ENCODE measurements at places on chromosomes 7 and 10.

- DNase-seq = no peak
Observed at GRCh38 chr7:74025730-74026129, 2.2 kb upstream of the ELN start.

- DNase-seq = no peak
Observed at GRCh38 chr7:158406364-158406763, 181.3 kb downstream of the PTPRN2 start.

DNA sequence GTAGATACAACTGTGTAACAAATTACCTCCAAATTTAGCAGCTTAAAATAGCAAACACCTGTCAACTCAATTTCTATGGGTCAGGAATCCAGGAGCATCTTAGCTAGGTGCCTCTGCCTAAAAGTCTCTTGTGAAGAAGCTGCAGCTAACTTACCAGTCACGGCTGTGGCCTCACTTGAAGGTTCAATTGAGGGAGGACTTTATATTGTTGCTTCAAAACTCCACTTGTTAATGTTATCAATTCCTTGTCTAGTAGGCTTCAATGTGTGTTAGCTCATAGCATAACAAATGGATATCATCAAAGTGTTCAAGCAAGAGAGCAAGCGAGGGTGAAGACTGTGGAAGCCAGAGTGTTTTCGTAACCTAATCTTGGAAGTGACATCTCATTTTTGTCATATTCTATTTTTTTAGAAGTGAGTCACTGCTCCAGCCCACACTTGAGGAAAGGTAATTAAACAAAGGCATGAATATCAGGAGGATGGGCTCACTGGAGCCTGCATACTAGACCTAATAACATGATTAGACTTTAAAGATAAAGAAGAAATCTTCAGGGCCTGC lies 172.9 kb downstream of the SPAG6 start:
- no peak for DNase-seq

DNA sequence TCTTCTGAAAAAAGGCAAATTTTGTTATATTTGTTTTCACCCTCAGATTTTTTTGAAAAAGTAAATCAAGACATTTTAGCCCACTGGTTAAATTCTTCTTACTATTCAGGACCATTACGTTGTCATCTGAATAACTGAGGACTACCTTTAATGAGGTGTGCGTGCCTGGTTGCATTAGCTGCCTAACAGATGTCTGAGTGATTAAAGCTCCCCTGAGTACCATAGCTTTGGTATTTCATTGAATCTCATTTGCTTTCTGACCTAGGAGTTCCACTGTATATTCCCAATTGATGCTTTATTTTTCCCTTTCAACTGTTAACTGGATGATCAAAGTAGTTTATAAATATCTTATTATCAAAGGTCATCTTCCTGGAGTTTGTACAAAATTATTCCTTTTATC lies 410.0 kb upstream of the SEMA3D start:
- DNase-seq = no peak

GRCh38 chr10:23053036-23053435 lies 42.3 kb upstream of the MSRB2 start:
- DNase-seq = no peak

GRCh38 chr10:90732581-90732980 lies 125.3 kb downstream of the HTR7 start:
- no peak for DNase-seq

- DNase-seq = no peak
Observed at GRCh38 chr10:95536017-95536416, 25.2 kb downstream of the SORBS1 start.

DNA sequence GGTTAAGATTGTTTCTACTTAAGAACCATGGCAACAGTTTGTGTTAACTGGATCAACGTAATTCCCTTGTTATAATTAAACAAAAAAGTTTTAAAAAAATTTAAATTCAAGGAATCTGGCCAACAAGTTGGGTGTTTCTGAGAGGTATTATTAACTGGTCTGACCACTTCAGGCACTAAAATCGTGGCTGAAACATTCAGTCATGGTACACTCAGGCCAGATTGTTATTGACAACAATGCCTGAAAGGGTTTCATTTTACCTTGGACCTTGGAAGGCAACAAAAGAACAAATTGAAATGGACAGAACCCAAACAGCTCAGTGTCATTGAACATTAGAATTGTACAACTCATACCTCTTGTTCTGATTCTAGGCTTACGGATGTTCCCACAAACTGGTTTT lies 103.3 kb upstream of the ARMC3 start:
- no peak for DNase-seq

GRCh38 chr7:148503900-148504487 lies 86.6 kb upstream of the C7orf33 start:
- peak; percentile 48 for DNase-seq

DNA sequence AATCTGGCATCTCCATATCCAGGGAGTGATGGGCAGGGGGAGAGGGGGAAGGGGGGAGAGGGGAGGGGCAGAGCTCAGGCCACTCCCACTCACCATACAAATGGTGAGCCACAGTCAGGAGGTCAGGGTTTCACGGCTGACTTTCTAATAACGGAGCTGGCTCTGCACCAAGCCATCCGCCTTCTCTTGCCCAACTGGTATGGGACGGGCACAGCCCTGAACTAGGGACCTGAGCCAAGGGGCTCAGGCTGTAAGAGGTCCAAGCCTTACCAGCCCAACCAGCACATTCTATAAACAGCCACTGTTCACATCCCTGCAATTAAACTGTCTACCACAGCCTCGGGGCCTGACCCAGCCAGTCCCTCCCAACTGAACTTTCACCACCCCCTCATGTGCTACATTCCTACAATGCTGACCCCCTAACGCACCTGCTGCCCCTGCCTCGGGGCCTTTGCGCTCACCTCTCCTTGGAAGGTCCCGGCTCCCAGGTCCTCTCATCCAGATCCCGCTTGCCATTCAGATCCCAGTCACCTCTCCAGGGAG lies 32.5 kb downstream of the RGS10 start:
- DNase-seq = peak; percentile 46

DNA sequence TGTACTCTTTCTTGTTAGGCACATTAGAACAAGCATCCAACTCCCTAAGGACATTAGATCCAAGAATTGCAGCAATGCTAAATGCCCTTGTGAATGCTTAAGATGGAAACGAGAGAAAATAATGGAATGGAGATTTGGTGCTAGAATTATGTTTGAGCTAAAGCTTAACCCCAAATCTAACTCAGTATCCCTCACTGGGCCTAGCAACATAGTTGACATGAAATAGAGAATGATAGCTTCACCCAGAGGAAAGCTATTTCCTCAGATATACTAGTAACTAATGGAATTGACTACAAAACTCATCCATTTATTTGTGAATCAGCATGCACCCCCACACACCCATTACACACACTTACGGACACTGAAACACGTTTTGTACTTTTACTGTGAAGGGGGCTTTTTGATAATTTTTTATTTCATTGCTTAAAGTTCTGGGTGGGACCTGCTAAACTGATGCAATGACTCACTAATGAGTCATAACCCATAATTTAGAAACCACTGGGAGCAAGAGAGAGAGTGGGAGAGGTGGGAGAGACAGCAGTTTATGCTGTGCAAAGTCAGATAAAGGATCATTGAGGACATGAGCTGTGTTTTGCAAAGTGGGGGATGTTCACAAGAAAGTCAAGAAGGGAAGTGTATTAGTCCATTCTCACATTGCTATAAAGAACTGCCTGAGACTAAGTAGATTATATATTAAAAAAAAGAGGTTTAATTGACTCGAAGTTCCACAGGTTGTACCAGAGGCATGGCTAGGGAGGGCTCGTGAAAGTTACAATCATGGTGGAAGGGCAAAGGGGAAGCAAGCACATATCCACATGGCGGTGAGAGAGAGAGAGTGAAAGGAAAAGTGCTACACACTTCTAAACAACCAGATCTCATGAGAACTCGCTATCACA lies 382.7 kb downstream of the SFMBT2 start:
- no peak for DNase-seq

DNA sequence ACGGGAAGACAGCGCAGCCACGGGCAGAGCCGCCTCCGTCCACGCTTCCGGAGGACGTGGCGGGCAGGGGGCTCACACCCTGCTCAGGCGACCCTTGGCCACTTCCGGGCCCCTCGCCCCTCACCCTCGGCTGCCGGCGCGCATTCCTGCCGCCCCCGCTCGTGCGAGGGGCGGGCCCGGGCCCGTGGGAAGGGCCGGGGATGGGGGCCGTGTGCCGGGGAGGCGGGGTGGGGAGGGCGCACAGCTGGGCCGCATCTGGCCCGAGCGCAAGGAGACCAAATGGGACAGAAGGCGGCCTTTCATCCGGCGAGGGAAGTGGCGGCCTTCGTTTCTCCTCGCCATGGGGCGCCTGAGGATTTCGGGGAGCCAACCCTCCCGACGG lies 846 bp upstream of the LFNG start:
- no peak for DNase-seq

DNA sequence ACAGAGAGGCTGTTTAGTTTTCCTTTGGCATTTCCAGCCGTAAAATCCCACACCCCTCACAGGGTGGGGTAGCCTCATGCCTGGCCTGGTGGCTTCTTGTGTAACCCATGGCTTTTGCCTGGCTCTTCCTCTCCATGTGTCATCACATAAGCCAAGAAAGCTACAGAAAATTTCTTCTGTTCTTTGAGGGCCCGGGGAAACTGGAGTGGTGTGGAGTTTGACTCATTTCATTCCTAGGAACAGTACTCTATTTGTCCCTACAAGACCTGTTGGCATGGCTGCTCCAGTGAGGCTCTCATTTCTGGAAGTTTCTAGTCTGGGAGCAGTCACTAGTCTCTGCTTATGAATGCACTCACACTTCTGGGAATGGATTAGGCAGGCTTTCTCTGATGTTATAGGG lies 523.9 kb downstream of the SUGCT start:
- no peak for DNase-seq

DNA sequence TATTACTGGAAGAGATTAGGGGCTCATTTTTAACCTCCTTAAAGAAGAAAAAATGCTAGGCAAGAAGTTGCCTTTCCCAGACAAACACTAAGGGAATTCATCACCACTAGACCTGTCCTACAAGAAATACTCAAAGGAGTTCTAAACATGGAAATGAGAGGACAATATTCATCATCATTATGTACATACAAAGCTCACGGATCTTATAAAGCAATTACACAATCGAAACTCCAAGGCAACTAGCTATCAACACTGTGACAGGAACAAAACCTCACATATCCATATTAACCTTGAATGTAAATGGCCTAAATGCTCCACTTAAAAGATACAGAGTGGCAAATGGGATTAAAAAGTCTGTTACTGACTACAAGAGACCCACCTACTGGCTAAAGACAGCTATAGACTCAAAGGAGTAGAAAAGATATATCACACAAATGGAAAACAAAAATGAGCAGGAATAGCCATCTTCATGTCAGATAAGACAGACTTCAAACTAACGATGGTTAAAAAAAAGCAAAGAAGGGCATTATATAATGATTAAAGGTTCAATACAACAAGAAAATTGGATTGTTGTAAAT lies 246.6 kb downstream of the ADRA2A start:
- no peak for DNase-seq

- no peak for DNase-seq
Observed at GRCh38 chr7:25619381-25619780, 391.1 kb upstream of the NPVF start.

DNA sequence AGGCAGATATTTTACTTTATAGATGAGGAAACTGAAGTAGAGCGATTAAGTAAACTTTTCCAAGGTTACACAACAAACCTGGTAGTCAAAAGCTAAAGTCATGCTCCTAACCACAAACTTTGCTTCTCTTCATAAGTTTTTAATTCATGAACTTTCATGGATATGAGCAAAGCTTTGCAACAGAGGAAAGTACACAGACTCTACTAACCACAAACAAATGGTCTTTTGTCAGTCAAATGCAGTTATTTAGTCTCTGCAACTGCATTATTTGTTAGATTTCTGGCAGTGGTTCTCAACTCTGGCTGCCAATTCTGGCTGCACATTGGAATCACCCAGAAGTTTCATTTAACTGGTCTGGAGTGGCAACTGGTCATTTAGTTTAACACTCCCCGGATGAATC lies 140.6 kb upstream of the TMEM168 start:
- no peak for DNase-seq

DNA sequence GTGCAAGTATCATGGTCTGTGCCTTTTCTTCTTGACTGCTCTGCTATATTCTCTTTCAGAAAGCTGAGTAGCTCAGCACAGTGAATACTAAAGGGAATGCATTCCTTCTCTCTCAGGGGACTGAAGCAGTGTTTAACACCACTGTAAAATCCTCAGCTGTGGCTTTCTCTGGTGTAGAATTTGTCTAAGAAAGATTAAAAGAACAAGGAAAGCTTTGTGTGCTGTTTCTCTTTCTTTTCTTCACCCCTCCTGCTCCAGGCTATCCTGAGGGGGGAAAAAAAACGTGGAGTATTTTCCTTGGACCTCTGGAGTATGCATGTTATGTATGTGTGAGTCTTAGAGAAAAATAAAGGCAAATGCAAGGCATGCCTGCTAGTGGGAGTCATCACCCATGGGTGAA lies 383.9 kb downstream of the AUTS2 start:
- DNase-seq = no peak

DNA sequence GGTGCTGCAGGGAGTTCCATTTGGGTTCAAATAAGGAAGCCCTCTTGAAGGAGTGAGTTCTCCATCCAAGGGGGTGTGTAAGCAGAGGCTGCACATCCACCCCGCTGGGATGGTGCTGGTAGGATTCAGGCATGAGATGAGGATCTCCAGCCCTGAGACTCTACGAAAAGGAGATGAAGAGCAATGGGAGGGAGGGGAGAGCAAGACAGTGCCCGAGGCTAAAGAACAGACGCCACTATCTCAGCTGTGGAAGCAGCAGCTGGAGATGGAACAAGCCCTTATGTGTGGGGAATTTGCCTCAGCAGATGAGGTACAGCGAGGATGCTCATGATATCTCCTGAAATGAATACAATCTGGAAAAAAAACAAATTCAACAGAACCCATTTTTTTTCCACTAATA lies 28.1 kb upstream of the MYL10 start:
- no peak for DNase-seq

GRCh38 chr7:151728746-151729145 lies 148.2 kb downstream of the PRKAG2 start:
- no peak for DNase-seq

DNA sequence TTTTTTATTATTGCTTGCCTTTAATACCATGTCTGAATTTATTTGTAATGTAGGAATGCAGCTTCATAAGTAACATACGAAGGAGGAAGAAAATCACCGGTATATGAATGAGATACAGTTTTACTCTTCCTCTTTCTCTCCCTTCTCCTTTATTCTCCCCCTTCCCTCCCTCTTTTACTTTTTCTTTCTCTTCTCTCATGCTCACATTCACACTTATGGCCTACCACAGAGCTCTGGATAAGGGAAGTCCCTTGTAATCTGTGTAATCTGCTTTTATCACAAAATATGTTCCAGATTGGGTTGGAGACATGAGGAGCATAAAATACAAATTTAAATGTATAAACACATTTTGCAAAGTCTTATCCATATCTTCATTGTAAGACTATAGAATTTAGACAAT lies 59.4 kb downstream of the MDFIC start:
- no peak for DNase-seq

GRCh38 chr10:124032087-124032935 lies 61.1 kb downstream of the CHST15 start:
- no peak for DNase-seq

DNA sequence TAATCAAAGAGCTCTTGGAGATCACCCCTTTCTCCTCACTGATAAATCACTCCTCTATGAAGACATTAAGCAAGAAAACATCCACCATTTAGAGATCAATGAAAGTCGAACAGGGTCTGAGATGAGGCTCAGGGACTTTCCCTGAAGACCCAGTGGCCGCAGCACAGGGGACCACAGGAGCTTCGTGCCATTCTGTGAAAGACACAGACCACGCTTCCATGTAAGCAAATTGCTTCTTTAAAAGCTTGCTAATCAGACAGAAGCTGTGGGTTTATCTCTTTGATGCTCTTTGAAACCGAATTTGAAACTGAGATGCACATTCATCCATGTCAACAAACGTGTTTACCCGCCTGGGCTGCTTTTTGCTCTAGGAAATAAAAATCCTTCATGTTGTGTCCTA lies 231.9 kb upstream of the PPP2R2D start:
- DNase-seq = no peak

All from SK-N-SH (cell line).